ENCODE measurements at places on chromosomes 3 and 15.

GRCh38 chr15:34847598-34847997, 52.2 kb upstream of the ACTC1 start:
- DNase-seq = no peak

GRCh38 chr15:77503764-77504163, 83.1 kb downstream of the HMG20A start:
- DNase-seq = no peak

- no peak for DNase-seq
Measured at GRCh38 chr3:23659274-23659673, 146.5 kb upstream of the UBE2E1 start.

GRCh38 chr15:39200586-39200985, 380.3 kb upstream of the THBS1 start:
- no peak for DNase-seq

- DNase-seq = no peak
Measured at GRCh38 chr3:139764069-139764905, 86.5 kb upstream of the NMNAT3 start.

DNA sequence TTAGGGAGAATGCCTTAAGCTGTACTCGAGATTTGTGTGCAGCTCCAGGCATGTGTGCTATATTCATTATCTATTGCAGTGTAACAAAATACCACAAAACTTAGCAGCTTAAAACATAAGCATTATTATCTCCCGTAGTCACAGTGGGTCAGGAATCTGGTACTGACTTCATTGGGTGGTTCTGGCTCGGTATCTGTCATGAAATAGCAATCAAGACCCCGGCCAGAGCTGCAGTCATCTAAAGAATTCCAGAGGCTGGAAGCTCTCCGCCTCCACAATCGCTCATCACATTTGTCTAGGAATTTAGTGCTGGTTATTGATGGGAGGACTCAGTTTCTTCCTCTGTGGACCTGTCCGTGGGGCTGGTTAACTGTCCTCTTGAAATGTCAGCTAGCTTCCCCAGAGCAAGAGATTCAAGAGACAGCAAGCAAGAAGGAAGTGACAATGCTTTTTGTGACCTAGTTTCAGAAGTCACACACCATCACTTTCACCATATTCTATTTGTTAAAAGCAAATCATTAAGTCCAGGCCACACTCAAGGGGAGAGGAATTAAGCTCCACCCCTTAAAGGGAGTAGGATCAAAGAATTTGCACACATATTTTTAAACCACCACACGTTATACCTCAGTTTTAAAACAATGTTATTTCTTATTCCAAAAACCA, 76.1 kb downstream of the TOP2B start:
- DNase-seq = no peak

DNA sequence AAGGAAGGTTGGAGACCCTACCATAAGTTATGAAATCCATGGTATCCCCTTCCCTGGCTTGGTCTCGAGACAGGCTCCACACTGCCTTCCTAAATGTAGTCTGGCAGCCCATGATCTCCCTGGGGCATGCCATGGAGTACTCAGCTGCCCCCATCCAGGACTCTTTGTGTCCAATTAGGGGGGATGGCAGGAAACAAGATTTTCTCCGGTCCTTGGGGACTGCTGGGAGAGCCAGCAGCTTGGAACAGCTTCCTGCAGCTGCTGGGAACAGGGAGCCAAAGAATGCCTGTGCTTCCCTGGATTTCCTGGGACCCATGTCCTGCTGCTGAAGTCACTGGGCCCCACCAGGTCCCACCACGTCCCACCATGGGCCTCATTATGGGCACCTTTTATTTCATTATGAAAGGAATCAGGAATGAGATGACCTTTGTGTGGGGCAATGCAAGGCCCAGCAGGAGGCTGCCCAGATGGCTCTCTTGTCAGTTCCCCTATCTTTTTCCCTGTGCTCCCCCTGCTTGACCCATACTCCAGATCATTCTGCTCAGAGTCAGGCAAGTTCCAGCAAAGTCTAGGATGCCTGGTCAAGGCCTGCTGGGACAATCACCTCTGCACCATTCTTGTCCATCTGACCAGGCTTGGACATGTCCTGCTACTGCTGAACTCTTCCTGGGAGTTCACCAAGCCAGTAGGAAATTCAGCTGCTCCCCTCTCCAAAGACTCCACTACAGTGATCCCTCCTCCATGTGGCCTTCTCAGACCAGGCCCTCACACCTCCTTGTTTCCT, 15.0 kb upstream of the DAG1 start:
- no peak for DNase-seq

GRCh38 chr3:64016941-64017620, 6.2 kb downstream of the PSMD6 start:
- DNase-seq = peak; percentile 23

DNA sequence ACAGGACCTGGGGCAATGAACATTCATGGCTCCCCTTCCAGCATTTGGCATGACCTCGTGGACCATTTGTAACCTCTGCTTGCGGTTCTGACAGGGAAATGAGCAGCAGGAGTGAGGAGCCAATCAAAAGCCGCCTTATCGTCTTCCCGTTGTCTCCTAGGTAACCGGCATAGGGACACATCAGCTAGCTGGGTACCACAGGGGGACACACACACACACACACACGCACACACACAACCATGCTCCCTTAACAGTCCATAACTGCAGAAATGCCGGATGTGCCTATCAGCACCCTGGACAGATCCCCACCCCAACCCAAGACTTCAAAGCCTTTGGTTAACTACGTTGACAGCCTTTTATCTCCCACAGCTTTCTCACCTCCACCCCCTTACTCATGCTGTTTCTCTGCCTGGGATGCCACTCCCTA, 53.4 kb upstream of the CCDC174 start:
- DNase-seq = peak; percentile 64

DNA sequence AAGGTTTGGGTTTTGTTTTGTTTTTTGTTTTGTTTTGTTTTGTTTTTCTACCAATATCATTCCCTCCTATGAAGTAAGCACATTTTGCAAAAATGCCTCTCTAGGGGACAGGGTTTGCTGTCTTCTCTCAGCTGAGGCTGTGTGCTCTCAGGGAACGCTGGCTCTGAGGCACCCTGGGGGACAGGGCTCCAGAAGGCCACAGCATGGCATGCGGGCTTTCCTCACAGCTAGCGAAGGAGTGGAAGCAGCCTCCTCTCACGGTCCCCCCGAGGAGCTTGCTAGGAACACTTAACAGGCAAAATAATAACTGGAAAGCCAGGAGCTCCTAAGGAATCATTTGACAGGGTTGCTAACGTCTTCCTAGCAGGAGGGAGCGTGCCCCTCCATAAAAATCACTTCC, 227.7 kb upstream of the ST8SIA2 start:
- DNase-seq = no peak
